NCI-H2081 treated with DMSO at 0.1 percent for 48 hours (cell line): ENCODE measurements at places on chromosomes 16 and 17.

GRCh38 chr17:31721291-31722025 is 137.6 kb downstream of the COPRS start:
- DNase-seq, result no peak

DNA sequence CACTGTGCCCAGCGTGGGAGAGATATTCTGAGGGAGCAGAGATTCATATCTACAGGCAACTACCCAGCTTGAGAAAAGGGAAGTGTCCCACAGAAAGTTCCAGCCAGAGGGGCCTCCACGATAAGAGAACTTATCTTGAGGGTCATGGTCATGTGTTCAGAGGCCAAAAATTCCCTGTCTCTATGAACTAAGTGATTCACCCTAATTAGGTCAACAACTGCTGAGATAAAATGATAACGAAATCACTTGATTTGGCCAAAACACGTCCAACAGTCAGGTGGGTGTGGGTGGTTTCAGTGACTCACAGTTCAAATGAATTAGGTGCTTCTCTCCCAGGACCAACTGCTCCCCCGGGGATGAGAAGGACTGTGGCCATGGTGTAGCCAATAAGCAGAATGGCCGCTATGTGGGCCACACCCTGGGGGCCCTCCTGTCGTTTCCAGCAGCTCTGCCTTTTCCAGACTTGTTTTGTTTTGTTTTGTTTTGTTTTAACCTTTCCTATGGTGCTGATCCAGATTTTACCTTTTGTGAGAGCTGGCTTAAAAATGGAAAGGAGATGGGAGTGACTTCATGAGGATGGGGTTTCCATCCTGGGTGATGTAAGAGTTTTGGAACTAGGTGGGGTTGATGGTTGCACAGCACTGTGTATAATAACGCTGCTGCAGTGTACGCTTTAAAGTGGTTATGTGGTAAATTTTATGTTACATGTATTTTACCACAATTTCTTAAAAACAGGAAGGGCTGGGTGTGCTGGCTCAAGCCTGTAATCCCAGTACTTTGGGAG is 8.7 kb downstream of the DNAI2 start:
- no peak for DNase-seq

GRCh38 chr16:9119795-9120194 is 28.4 kb downstream of the HAPSTR1 start:
- DNase-seq, result no peak

GRCh38 chr16:67339453-67339852 is 12.8 kb downstream of the LRRC36 start:
- DNase-seq, result no peak

DNA sequence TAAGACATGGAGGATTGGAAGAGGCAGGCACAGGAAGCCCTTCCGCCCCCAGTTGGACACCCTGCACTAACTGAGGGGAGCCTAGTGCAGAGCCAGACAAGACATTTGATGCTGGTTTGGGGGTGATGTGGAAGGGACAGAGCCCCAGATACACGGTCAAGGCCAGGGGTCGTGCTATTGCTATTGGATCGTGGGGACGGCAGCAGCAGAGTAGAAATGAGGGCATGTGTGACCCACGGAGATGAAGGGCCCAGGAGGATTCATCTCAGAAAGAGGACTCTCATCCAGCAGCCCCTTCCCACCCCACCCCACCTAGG is 2.0 kb upstream of the VAMP2 start:
- DNase-seq, result no peak

GRCh38 chr17:50710025-50710424 is 2.3 kb upstream of the ANKRD40 start:
- no peak for DNase-seq

DNA sequence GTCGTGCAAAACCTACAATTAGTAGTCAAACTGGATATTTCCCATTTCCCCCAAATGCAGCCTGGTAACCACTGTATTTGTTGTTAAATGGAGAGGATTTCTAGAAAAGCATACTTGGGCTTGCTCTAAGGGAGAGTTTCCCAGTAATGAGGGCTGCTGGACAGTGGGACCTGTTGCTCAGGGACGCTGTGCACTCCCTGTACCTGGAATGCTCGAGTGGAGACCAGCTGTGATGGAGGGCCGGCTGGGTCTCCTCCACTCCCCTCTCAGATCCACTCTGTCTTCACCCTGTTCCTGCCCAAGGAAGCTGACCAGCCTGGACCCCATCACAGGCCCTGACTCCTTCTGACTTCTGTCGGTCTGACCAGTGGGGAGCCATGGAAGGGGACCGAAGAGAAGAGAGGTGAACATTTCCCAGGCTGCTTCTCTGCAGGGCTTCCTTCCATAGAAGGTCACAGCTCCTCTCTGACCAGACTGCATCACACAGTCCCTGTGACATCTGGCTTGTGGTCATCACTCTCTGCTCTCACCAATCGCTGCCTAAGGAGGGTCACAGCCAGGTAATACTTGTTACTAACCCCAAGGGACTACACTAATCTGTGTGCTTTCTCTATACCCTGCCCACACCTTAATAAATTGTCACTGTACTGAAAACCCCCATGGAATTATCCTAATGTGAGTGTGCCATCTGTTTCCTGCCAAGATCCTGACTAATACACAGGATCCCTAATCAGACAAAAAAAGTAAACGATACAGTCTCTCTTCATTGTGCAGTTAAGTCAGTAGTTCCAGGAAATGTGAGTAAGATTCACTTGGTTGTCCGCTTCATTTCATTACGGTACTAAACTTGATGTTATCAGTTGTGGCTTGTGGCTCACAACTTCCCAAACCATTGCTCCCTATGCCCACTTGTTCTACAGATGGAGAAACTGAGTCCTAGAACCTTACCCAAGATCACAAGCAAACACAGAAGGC is 102.4 kb downstream of the CCT6B start:
- no peak for DNase-seq

DNA sequence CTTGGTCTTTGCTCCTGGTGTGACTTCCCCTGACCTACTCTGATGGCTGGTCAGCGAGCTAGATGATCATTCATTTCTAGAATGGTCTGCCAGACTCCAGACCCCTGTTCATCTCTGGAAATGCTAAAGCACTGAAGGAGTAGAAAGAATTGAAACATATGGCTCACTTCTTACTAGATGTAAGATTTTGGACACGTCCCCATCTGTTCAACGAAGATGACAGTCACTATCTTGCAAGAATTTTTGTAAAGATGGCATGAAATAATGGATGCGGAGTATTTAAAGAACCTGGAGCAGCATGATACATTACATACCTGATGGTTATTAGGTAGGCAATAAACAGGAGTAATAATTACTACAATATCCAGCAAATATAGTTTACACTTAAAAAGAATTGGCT is 252.7 kb upstream of the SDK2 start:
- DNase-seq, result no peak

DNA sequence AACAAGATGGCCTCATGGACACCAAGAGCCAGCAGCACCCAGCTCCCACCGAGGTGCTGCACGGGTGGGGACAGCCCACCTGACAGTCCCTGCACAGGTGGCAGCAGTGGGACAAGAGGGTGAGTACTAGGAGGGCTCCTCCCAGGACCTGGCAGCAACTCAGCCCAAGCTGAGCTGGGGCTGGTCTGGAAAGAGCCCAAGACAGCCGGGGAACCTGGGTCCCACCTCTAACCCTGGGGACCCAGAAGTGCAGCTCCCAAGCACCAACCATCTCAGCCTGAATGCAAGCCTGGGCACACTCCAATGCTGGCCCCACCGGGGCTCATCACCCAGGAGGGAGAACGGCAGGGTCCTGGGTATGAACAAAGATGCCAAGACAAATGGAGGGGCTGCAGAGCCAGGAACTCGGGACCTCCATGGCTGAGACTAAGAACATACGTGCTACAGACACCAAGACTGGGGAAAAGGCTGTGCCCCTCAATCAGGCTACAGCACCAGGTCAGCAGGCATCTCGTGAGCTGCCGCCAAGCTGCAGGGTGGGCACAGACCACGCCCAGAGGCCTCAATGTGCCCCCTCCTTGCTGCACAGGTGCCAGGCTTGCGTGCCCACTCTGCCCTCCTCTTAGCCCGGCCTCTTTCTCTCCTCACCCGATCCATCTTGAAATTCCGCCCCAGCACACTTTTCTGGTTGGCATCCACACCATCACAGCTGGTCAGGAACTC is 37.5 kb upstream of the GSG1L start:
- DNase-seq, result no peak

DNA sequence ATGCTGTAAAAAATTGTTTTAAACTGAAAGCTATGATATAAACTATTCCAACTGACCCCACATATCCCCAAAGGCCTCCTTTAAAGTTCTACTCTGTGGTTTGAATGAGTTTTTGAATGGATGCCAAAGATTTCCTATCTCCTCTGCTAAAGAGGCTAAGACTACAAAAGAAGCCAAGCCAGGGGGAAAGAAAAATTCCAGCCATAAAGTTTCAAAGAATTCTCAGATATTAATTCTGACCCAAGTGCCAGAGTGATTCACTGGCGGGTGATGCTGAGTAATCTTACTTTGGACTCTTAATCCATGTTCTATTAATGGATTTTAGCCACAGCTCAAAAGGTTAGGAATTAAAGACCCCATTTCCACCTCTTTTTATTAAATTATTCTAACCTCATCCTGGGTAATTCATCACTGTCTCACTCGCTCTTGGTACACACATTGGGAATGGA is 60.7 kb downstream of the HS3ST3A1 start:
- no peak for DNase-seq

GRCh38 chr17:7915179-7915610 is 894 bp downstream of the RNF227 start:
- DNase-seq, result no peak

GRCh38 chr17:82222816-82223215 is 6.0 kb upstream of the SLC16A3 start:
- no peak for DNase-seq

GRCh38 chr17:28720247-28720996 is 637 bp downstream of the RPL23A start:
- DNase-seq, result no peak

- DNase-seq, result no peak
Measured at GRCh38 chr17:27888945-27889344, 4.2 kb downstream of the LYRM9 start.

DNA sequence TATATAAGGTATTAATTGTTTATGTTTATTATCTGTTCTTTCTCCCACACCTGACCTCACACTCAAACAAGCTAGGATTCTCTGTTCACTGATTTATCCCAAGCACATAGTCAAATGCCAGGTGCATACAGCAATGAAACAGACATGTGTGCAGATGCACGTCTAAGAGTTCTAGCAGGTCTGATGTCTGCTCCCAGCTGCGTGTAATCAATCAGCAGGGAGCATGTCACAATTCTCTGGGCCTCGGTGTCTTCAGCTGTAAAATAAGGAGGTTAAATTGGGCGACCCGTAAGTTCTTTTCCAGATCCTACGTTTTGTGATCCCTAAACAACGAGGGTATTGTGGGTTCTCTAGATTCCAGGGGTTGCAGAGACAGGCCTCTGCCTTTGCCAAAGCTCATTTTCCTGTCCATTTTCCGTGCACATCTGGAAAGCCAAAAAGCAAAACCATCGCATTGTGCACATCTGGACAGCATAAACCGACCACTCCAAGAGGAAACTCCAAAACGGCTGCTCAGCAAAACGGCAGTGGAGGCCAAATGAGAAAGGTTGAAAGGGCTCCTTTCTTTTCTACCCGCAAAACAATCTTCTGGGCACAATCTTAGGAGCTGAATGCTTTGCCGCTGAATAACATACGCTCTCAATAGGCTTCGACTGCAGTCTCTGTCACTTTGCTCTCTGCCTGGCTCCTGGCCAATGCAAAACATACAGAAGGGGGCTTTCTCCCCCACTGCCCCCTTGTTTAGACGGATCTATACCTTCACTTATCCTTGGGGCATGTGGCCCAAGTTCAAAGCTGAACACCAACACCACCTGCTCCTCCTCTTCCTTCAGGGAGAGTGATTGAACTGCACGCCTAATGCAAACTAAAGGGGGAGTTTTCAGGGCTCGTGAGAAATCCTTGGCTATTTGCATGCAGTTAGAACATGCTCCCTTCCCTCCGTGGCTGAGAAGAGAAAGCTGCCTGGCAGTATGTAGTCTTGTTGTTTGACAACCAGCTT is 426.3 kb downstream of the SLC39A11 start:
- DNase-seq, result no peak

GRCh38 chr17:55282379-55282702 is 17.6 kb downstream of the HLF start:
- DNase-seq, result no peak

- DNase-seq, result no peak
Measured at GRCh38 chr17:6435968-6436367, 1.0 kb upstream of the AIPL1 start.
